ENCODE measurements at places on chromosomes 12 and 14. TPM values are rescaled to one million over a fixed set of nuclear protein-coding genes. Genes with fewer than 3 reads are reported as not detected.

- no peak for DNase-seq
Measured at GRCh38 chr14:22488522-22489243, 100.3 kb downstream of the DAD1 start.

GRCh38 chr14:26984311-26985177, 386.7 kb upstream of the NOVA1 start:
- no peak for DNase-seq

DNA sequence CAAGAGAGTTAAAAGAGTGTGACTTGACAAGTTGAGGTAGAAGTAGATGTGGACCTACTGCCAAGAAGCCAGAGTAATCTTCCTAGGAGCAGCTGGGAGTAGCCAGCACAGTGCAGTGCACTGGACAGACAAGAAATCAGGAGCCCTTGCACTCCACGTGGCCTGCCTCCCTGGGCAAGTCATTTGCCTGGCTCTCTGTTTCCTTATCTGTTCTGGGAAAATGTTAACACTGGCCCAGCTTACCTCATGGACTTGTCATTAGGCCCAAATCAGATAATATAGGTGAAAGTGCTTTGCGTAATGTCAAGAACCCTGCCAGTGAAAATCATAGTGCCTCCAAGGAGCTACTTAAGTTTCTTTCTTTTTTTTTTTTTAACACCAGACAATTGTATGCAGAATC, 19.2 kb downstream of the SLC7A8 start:
- no peak for DNase-seq

GRCh38 chr12:124434951-124435805, 132.2 kb downstream of the NCOR2 start:
- DNase-seq, result no peak

GRCh38 chr14:74599946-74600345, 12.1 kb downstream of the LTBP2 start:
- DNase-seq, result peak; percentile 48

DNA sequence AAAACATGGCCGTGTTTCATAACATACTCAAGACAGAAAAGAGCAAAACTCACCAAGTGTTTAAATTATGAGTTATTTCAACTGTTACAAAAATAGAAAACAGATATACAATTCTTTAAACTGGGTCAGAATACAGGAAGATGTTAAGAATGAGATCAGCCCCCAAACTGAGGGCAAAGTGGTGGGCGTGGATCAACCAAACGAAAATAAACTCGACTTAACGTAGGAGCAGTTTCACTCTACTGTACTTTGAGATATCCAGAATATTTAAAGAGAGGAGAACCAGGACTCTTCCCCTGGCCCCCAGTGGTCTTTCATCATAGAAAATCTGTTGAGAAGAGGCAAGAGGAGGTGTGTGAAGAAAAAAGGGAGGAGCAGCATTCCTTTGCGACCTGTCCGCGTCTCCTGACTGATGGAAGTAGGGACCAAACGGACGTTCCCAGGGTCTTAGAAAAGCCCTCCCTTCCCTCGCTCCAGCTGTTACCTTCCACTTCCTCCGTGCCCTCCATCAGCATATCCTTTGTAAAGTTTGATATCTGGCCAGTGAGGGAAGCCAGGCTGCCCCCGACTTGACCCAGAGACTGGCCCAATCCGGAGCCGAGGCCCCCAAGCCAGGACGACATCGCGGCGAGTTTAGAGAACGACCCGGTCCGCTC, 668 bp downstream of the TRIP11 start:
- DNase-seq, result peak; percentile 77

DNA sequence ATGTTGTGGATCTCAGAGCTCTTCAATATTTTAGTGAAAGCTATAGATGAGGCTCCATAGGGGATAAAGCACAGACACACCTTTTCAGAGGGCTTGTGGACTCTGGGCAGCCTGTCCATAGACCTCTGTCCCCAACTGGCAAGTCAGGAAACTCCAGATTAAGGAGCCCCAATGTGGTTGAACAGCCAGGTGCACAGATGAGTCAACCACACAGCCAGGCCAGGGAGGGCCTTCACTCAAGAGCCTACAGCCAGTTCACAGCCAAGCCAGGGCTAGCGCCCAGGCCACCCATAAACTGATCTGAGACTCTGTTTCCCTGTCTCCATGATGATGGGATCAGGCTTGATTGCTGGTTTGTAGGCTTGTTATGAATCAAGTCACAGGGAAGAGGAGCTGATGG, 1.0 kb upstream of the BDKRB2 start:
- no peak for DNase-seq

GRCh38 chr12:55631056-55631455, 5.6 kb upstream of the OR10P1 start:
- no peak for DNase-seq

DNA sequence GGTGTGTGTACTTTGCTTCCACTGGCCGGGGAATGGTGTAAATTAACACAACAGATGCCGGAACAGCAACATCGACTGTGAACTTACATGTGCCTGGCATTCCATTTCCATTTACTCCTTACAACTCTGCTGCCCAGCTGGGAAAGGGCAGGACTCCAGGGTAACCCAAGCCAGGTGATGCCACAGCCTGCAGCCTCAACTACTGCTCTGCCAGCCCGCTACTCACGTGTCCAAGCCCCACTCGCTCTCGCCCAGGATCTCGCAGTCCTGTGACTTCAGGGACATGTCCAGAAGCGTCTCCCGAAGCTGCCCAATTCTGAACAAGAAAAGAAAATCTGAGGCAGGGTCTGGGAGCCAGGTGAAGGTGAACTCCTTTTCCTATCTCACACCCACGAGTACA, 10.7 kb downstream of the ABCD4 start:
- DNase-seq, result no peak

DNA sequence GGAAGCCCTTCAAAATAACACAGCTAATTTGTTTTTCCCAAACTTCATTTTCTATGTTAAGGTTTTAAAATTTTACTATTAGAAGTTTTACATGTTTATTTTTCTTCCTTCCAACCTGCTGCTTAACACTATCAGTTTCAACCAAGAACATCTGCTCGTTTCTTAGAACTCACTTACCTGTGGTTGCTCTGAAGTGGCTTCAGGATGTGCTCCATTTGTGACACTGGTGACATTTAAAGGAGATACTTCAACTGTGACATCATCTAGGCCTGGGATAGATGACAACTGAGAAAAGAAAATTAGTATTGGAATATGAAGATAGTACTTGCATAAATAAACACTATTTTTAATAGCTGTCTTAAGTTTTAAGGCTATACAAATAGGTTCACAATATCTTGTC, 17.9 kb downstream of the WASHC3 start:
- no peak for DNase-seq

DNA sequence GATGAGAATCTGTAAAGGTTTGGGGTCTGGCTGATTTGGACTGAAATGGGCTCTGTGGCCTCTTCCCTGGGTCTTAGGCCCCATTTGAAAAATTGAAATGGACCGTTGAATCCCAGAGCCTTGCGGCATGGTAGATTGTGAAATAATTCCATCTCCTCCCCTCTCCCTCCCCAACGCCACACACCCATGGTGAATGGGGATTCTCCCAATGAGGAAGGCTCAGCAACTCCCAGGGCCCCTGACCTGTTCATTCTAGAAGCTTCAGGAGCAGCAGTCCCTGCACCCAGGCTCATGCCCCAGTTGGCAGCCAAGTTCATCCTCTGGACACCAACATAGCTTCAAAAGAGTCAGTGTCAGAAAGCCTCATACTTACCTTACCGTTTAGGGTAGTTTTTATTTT, 217.4 kb downstream of the ZFP36L1 start:
- DNase-seq, result no peak

DNA sequence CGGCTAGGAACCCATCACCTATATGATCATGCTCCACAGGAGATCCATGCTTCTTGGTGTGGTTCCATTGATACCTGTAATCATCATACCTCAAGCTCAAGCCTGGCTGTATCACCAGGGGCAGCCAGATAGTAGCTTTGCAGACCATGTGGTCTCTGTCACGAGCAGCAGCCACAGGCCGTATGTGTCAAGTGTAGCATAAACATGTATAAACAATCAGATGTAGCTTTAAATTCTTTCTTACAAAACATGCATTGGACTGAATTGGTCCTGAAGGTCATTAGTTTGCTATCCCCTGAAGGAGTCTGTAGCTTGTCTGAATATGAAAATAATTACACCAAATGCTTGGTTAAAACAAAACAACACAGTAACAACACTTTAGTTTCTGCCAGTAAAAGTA, 1223.2 kb upstream of the TMEM132C start:
- DNase-seq, result no peak

DNA sequence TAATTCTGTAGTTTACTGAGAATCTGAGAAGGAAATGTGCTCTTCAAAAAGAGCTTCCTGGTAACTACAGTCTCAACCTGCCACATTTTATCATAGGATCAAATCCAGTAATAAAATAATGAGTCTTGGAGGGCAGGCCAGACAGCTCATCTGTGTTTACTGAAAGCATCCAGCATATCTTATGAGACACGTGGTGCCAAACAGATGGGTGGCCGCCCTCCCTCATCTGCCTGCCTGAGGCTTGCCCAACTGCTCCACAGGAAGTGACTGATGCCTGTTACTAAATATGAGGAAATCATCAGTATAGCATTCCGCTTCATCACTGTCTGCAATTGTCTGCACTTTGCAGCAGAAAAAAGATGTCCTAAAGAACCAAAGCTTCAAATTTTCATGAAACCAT, 13.5 kb downstream of the DHRS7 start:
- DNase-seq, result peak; percentile 88

GRCh38 chr12:92771001-92771400, 68.2 kb downstream of the PLEKHG7 start:
- DNase-seq, result no peak

- no peak for DNase-seq
Measured at GRCh38 chr14:54487771-54488170, 1.0 kb downstream of the GMFB start.

SLC17A8 gene
- polyA plus RNA-seq, result 0.08 TPM

P2RX7 gene
- polyA plus RNA-seq, result 0.10 TPM

EFS gene
- polyA plus RNA-seq, result 1.1 TPM

LRFN5 gene
- polyA plus RNA-seq, result 0.06 TPM

ATP5MC2 gene
- polyA plus RNA-seq, result 646 TPM

All from psoas muscle (tissue), 8 donors.